ACHN (cell line): ENCODE measurements at places on chromosomes 7 and 10.

- no peak for DNase-seq
These were observed 407.1 kb downstream of the LRMDA start for GRCh38 chr10:75838486-75838885.

- DNase-seq: no peak
These were observed 57.7 kb upstream of the PRR15 start for GRCh38 chr7:29505931-29506330.

DNA sequence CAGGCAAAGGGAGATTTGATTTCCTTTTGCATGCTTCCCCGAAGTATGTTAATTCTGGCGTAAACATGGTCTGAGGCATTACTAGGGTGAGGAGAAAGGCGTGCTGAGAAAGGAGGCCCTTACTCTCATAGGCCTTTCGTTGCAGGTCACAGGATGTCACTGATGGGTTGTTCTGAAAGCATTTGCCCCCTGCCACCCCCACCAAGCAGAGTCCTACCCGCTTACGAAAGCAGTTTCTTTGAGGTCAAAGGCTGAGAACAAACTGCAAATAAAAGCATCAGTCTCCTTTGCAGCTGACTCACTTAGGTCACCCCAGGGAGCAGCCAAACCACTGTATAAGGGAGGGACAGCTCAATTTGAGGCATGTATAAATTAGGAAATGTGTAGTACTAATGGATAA lies 57.1 kb downstream of the BPGM start:
- DNase-seq: no peak

DNA sequence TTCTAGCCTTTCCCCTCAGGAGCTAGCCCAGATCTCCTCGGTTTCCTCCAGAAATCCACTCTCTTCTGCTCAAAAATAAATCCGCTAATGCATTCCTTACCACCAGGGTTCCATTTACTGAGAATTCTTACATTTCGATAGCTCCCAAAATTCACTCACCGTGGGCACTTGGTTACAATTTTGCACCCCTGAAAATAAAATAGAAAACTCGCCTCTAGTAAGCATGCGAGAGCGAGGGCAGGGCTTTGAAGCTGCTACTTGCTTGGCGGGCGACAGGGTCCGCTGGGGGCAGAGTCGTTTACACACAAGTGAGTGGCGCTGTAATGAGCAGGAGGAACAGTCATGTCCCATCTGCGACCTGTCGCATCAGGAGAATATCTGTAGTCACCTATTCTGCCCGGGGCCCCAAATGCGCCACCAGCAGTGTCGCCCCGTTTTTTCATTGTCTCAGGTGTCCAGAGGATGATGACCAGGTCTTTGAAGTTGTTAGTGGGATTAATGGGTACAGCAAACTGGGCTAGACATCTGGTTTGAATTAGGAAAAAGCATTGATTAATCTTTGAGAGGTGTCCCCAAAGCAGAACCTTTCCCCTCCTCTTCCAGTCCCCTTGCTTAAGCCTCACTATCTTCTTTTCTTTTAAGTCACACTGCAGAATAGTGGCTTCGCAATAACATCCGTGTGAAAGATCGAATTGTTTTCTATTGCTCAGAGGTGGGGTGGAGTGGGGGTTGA lies 1.2 kb upstream of the MEOX2 start:
- no peak for DNase-seq

GRCh38 chr7:156475179-156475578 lies 165.4 kb upstream of the RNF32 start:
- DNase-seq: peak; percentile 19

DNA sequence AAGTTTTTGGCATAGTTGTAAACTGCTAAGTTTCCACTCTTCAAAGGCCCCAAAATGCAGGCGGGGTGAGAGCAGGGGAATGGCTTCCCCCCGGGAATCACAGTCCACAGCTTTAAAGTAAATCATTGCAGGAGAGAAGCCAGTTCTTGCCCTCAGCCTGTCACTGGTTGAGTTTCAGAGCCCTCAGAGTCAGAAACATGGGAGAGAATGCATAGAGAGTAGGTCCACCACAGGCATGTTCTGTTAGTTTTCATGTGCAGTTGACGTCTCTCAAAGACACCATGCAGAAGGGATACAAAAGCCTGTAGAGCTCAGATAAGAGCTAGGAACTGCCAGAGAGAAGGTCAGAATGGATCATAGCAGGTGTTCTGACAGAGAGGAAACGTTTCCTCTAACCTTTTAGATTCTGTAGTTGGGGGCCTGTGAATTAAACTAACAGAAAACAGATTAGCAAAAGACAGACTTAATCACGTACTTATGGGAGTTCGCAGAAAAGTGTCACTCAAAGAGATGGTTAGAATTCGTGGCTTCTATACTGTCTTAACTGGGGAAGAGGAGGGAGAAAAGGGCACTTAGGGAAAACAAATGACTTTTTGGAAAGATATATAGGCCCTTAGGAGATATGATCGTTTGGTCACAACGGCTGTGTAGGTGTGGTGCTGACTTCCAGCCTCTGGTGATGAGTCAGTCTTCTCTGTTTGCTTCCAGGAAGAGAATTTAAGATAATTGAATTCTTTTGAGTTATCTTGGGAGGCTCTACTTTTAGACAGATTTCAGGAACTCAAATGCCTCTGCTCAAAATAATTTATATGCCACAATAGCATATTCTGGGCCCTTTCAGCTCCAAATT lies 48.0 kb upstream of the MSRB2 start:
- no peak for DNase-seq

DNA sequence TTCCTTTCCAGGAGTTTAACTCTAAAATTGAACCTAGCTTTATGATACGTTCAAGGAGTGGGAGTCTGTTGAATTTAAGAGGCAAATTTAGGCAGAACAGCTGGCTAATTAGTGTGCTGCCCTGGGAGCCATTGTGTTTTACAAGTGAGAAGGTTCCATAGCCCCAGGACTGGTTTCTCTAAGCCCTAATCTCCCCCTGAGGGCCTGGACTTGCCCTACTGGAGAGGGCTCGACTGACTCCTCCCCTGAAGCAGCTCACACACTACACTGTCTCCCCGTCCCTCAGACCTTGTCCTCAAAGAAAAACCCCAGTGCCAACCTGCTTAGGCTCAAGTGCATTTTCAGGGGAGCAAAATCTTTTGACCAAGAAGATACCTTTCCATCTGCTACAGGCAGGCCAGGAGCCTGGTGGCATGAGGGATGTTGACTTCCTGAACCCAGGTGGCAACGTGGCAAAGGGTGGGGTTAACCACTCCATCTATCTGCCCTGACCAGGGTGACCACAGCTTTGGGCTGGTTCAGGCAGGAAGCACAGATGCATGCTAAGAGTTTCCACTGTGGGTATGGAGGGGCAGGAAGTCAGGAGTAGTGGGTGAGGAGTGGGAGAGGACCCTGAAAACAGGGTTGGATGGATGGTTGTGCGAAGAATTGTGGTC lies 68.9 kb upstream of the CARD11 start:
- no peak for DNase-seq

- DNase-seq: no peak
These were observed 98.6 kb downstream of the MYOF start for GRCh38 chr10:93383562-93383981.

DNA sequence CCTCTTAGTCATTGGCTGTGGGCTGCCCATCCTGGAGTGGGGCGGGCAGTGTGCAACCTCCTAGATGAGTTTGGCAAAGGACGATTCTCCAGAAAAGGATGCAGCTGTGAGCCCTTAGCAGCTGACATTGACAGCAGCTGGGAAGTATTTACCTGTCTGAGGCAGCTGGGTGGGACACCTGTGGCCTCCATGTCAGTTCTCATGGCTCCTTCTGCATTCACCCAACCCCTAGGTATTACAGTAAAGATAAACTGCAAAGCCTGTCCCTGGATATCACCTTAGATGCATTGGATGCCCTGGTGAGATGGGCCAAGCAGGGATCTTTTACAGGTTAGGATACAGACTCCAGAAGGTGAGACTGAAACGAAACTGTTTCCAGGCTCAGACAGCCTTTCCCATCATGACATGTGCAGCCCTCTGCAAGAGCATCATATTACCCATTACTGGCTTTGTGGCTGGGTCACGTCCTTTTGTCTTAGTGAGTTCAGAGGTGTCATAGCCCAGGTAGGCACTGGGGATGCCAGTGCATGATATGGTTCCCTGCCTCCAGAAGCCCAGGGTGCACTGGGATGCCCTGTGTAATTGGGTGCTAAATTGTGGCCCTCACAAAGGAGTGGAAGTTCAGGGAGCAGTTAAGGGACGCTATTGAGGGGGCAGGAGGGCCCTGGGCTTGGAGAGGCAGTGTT lies 28.9 kb downstream of the MINDY4 start:
- DNase-seq: no peak

- DNase-seq: no peak
These were observed 49.8 kb downstream of the PRKCQ start for GRCh38 chr10:6530211-6530840.

DNA sequence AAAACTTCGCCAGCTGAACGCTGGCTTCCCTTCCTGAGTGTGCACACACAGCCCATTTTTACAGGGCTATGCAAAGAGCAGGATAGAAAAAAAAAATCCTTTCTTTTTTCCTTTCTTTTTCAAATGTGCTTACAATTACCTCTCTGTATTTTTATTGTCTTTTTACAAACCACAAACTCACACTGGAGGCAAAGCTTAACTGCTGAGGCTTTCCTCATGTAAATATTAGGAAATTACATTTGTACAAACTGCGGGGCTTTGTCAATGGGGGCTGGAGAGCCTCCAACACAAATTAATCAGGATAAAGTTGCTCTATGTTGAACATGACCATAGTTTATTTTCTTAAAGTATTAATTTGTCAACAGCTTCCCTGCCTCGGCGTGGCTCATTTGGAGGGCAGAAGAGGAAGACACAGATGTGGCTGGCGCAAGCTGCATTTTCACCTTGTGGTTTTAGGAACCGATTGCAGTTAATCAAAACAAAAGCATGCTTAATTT lies 411.7 kb upstream of the MKI67 start:
- no peak for DNase-seq

DNA sequence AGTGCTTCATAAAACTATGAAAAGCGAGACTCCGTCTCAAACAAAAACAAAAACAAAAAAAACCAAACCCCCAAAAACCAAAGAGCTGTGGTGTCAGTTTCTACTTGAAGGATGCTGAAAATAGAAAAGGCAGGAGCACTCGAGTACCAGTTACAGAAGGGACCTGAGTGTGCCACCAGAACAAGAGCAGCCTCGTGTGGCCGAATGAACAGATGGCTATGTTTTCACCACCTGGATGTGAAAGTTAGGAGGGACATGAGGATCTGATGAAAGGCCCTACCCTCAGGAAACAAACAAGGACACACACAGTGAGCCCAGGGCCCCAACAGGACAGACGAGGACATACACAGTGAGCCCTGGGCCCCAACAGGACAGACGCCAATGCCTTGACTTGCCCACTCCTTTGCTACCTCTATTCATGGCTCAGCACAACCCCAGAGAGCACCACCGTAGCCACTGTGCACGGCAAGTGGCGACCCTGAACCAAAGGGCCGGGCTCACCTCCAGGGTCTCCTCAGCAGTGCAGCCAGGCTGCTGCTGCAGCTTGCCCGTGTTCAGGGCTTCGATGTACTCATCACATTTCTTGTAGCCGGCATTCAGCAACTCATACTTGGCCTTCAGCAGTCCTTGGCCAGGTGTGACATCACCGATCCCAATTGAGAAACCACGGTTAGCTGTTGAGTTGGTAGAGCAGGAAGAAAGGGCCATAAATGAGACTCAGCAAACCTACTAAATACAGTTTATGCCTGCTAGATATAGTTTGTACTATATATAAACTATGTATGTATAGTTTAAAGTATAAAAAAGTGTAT lies 24.9 kb downstream of the POLR3A start:
- no peak for DNase-seq

- peak; percentile 73 for DNase-seq
These were observed 587 bp upstream of the GRK5 start for GRCh38 chr10:119206603-119207365.

DNA sequence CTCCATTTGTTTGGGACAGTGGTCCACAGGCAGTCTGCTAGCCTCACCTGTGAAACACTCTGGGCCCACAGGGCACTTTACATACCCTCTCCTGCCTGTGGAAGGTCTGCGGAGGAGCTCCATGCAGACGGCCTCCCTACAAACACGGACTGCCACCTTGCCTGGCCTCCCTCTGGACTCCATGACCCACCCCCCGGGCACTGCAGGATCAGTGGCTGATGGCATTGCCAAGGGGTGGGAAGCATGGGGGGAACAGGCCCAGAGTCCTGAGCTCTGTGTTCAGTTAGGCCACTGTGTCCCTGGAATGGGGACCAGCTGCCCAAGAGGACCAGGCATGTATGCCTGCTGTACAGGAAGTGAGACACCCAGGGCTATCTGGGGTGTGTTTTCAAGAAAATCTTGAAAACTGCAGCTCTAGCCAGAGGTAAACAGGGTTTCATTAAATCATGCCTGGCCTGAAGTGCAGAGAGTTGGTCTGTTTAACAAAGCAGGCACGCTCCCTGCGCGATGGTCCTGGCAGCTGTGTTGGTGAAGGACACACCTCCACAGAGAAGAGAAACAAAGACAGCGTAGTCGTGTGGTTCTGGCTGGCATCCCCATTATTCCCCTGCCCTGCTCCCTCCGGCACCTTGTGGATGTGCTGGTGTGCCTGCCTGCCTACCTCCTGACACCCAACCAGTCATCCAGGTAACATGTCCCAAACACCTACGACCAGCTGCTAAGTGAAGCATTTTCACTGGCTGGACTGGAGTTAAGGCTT lies 470.8 kb upstream of the ZMIZ1 start:
- no peak for DNase-seq

- no peak for DNase-seq
These were observed 291.6 kb downstream of the RNLS start for GRCh38 chr10:88291289-88292184.

DNA sequence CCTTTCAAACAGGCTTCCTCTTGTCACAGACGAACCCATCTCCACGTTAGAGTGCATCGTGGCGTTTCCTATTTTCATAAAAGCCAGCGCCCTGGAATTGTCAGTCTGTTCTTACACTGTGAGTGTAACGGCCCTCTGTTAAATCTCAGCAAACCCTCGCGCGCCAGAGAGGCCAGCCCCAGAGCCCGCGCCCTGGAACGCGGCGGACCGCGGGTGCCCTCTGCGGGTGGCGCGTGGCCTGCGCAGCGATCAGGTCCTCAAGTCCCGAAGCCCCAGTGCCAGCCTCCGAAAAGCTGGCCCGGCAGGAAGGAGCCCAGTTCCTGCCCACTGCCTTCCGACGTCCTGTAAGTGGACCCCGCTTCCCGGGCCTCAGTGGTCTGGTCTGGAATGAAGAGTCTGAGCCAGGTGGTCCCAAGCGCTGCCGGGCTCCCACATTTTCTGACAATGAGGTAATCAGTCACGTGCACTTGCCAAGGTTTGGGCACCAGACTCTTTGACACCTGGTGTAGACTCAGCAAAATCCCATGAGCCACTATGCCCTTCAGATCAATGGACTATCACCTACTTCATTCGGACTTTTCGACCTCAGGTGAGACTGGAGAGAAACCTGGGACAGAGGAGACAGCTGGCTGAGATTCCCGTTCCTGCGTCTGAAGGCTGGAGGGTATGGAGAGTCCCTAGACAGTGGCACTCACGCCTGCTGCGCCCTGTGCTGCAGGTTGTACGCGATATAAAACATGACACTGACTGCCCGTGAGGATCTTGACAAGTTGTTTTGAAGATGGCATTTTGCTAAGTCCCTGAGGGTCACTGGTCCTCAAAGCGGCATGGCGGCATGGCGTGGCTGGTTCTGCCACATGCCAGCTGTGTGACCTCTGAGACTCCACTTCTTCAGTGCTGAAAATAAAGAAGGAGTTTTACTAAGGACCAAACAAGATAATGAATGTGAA lies 109.4 kb upstream of the LANCL2 start:
- peak; percentile 92 for DNase-seq
